NCI-H1694 (cell line): ENCODE measurements at places on chromosomes 2 and 18.

- DNase-seq, result no peak
Observed at GRCh38 chr2:20198796-20199632, 25.9 kb downstream of the SDC1 start.

- no peak for DNase-seq
Observed at GRCh38 chr2:135825550-135826176, 11.3 kb downstream of the LCT start.

GRCh38 chr2:71511776-71512175 lies 58.4 kb downstream of the DYSF start:
- DNase-seq, result no peak

GRCh38 chr2:179913809-179914208 lies 52.4 kb upstream of the ZNF385B start:
- DNase-seq, result no peak

DNA sequence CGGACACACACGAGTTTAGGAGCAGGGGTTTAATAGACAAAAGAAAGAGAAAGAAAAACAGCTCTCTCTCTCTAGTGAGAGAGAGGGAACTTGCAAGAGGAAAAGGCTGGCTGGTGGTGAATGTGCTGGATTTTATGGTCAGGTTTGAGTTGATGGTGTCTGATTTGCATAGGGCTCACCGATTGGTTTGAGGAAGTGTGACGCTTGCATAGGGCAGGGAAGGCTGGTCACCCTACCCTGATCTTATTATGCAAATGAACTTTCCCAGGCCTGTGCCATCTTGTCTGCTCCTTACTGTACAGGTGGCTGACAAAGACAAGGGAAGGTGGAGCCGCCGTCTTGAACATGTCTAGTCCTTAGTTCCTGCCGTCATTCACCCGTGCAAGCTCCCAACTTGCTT lies 408.9 kb downstream of the RIT2 start:
- no peak for DNase-seq

GRCh38 chr18:8365528-8365927 lies 243.7 kb upstream of the RAB12 start:
- DNase-seq, result no peak

- no peak for DNase-seq
Observed at GRCh38 chr2:70603066-70603465, 49.4 kb upstream of the TGFA start.

GRCh38 chr18:31679133-31679742 lies 5.1 kb downstream of the B4GALT6 start:
- DNase-seq, result no peak

DNA sequence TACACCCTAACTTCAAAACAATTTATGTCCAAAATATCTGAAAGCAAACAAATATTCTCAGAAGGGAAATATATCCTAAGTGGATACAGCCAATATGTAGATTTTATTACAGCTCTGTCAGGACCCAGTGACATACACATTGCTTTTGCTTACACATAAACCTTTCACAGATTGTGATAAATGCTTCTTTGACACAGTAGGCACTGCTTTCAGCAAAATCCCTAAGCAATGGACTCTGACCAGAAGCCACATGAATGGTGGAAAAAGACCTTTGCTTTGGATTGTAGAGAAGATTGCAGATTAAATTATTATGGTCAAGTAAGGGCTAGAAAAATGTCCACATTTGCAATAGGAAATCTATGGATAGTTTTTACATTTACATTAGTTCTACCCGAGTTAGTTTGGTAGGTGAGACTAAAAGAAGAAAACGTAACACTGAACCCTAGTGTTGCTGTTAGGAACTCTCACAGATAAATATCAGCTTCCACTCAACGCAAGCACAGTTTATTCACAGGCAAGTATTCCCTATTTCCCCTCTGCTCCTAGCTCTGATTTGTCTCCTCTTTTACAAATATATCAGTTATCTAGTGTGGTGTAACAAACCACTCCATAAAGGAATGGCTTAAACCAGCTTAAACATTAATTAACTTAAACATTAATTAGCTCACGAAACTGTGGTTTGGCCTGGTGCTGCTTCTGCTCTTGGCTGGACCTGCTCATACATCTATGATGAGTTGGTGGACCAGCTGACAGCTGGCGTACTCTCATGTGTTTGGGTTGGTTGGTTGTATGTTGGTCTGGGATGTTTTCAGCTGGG lies 23.6 kb upstream of the SERPINE2 start:
- DNase-seq, result no peak

GRCh38 chr2:111708476-111709180 lies 175.4 kb downstream of the ANAPC1 start:
- DNase-seq, result no peak

- peak; percentile 26 for DNase-seq
Observed at GRCh38 chr18:58180738-58181353, 136.8 kb downstream of the NEDD4L start.

- DNase-seq, result no peak
Observed at GRCh38 chr2:85410584-85411404, 628 bp upstream of the CAPG start.

DNA sequence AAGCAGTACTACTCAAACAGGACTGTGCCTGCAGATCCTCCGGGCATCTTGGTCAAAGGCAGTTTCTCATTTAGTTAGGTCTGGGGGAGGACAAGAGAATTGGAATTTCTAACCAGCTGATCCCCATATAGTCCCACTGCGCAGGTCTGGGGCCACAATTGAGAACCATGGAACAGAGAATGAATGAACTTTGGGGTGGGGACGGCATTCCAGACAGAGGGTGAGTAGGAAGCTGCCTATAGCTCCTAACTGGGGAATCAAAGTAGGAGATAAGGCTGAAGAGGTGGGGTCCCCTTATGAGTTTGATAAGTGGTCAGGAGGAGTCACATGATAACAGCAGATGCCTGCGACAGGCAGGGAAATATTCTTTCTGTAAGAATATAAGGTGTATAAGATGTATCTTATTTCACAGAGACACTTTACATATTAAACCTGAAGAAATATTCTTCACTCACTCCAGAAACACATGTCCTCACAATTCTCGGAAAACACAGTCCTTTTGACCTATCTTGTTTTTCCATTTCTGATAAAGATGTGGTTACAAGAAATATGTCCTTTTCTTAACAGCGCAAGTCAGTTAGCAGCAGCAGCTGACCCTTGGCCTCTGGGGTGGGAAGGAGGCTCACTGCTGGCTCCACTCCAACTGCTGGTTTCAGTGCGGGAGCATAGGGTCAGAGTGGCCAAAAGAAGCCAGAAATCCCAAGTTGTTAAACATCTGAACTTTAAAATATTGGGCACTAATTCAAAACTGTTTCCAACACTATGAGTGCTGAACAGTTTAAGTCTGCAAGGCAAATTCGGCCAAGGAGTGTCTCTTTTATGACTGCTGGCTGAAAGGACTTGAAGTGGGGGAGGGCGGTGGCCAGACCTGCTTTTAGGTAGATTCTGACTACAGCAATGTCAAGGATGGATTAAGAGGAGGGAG lies 12.6 kb upstream of the TMEM214 start:
- no peak for DNase-seq

- DNase-seq, result no peak
Observed at GRCh38 chr2:21059885-21060610, 16.2 kb upstream of the APOB start.
